ENCODE measurements at places on chromosomes 12 and 14. TPM values are rescaled to one million over a fixed set of nuclear protein-coding genes. Genes with fewer than 3 reads are reported as not detected.

MYH6 gene
- 0.03 TPM for polyA plus RNA-seq

TBC1D30 gene
- 14.3 TPM for polyA plus RNA-seq

EIF4B gene
- 418 TPM for polyA plus RNA-seq

RTL1 gene
- polyA plus RNA-seq = 0.16 TPM

TAS2R42 gene
- 0.06 TPM for polyA plus RNA-seq

SYCP3 gene
- polyA plus RNA-seq = 1.7 TPM

KLRD1 gene
- polyA plus RNA-seq = 2.6 TPM

TRHDE gene
- polyA plus RNA-seq = 14.2 TPM

RNASE7 gene
- polyA plus RNA-seq = 0.09 TPM

MMP17 gene
- 8.3 TPM for polyA plus RNA-seq

ABCB9 gene
- 5.2 TPM for polyA plus RNA-seq

OR5AU1 gene
- not detected for polyA plus RNA-seq

SDS gene
- 0.31 TPM for polyA plus RNA-seq

GARIN6 gene
- polyA plus RNA-seq = not detected

GLT1D1 gene
- polyA plus RNA-seq = 0.91 TPM

ASCL4 gene
- polyA plus RNA-seq = 0.03 TPM

GYS2 gene
- 0.03 TPM for polyA plus RNA-seq

SLC38A1 gene
- polyA plus RNA-seq = 52.9 TPM

CLECL1 gene
- 0.31 TPM for polyA plus RNA-seq

KRT6A gene
- 0.01 TPM for polyA plus RNA-seq

FBXO34 gene
- 25.5 TPM for polyA plus RNA-seq

FITM1 gene
- polyA plus RNA-seq = 2.8 TPM

SLC5A8 gene
- 0.22 TPM for polyA plus RNA-seq

CCNT1 gene
- polyA plus RNA-seq = 20.8 TPM

TMPRSS12 gene
- 0.01 TPM for polyA plus RNA-seq

KCNC2 gene
- polyA plus RNA-seq = 0.42 TPM

NEUROD4 gene
- 0.01 TPM for polyA plus RNA-seq

DLK1 gene
- 25.2 TPM for polyA plus RNA-seq

TAPBPL gene
- 38.5 TPM for polyA plus RNA-seq

SLC25A21 gene
- polyA plus RNA-seq = 0.58 TPM

BMP4 gene
- polyA plus RNA-seq = 40.0 TPM

CFAP54 gene
- 0.46 TPM for polyA plus RNA-seq

BHLHE41 gene
- polyA plus RNA-seq = 21.0 TPM

B4GALNT1 gene
- 2.4 TPM for polyA plus RNA-seq

TUBA1C gene
- 237 TPM for polyA plus RNA-seq

PLEKHG7 gene
- polyA plus RNA-seq = 0.54 TPM

PABPN1 gene
- polyA plus RNA-seq = 199 TPM

CCDC177 gene
- polyA plus RNA-seq = 0.07 TPM

SERPINA4 gene
- 46.0 TPM for polyA plus RNA-seq

GLIPR1L2 gene
- polyA plus RNA-seq = 1.3 TPM

GZMH gene
- 0.70 TPM for polyA plus RNA-seq

AQP5 gene
- 0.64 TPM for polyA plus RNA-seq
